Stimulated activated CD8-positive, alpha-beta memory T cell treated with anti-CD3 and anti-CD28 coated beads, Interleukin-7, amount 100 ng/mL, for 1 hour (primary cell): ENCODE measurements at places on chromosomes 3 and 15.

GRCh38 chr3:172608575-172608974, 85.3 kb upstream of the TNFSF10 start:
- no peak for DNase-seq

- DNase-seq = no peak
Measured at GRCh38 chr3:168624892-168625448, 529.2 kb upstream of the GOLIM4 start.

GRCh38 chr3:99532246-99532645, 106.1 kb upstream of the COL8A1 start:
- no peak for DNase-seq

DNA sequence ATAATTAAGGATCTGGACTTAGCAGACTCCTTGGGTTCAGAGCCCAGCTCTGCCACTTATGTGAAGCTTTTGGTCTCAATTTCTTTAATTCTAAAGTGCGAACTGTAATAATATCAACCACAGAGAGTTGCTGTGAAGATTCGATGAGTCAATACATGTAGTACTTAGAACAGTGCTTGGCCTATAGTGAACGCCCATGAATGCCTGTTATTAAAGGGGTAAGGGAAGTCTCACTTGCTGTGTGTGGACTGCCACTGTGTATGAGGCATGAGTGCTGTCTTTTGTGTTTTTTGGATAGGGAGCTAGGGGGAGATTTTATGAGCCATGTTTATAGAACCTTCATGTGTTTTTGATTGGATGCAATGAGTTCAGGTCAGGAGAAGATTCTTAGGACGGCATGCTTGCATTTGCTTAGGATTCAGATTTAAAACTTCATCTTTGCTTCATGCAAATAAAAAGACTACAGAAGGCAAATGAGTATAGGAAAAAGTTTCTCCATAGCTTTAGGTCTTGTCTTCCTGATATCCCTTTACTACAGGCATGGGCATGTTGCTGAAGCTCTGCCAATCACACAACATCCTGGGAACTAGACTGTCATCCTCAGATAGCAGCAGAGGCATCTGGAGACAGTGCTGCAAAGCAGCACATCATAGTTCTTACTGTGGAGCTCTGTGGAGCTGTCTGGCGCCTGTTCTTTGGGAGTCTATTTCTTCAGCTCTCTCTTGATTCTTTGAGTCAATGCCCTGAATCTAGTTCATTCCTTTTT, 50.0 kb downstream of the PLS1 start:
- DNase-seq = no peak

DNA sequence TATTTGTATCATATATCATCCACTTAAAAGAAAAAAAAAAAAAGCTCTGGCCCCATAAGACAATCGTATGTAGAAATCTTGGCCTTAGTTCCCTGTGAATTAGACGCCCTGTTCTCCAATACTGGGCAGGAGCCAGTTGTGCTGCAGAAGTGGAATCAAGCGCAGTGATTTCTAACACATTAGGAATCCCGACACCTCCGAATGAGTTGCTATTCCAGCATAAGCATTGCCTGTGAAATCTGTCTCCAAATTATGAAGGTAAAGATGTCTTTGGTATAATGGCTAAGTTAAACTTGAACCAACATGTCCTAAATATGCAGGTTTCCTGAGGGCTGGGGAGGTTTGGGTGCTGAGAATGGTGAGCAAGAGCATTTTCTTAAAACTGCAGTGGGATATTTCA, 199.4 kb upstream of the ARRDC4 start:
- no peak for DNase-seq

DNA sequence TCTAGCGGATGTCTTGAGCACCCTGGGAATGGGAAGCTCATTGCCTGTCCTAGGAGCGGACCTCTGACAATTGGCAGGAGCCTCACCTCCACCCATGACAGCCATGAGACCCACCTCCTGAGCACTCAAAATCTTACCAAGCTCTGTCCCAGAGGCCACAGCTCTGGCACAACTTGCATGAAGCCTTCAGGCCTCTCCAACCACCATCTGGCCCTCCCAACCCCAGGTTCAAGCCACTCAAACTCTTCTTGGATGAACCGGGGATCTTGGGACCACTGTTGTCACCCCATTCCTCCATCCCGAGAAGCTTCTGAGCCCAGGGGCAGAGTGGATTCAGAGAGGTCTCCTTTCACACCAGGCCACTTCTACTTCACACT, 1.5 kb downstream of the VIPR1 start:
- DNase-seq = no peak

- DNase-seq = no peak
Measured at GRCh38 chr15:61033940-61034677, 195.0 kb downstream of the RORA start.

DNA sequence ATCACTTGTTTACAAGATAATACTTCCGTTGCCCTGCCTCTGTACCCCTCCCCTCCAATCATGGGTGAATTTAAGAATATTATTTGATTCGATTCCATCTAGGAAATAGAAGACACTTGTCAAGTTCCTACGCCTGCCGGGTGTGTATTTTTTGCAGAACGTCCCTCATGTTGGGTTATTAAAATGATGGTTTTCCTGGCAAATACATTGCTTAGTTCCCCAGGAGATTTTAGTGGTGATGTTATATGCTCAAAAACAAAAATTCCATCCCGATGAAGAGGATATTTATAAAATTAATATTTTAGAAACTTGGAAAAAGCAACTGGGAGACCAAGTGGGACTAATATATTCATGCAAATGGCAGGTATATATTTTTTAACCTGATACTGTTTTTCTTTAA, 548.4 kb downstream of the EDEM1 start:
- DNase-seq = no peak

DNA sequence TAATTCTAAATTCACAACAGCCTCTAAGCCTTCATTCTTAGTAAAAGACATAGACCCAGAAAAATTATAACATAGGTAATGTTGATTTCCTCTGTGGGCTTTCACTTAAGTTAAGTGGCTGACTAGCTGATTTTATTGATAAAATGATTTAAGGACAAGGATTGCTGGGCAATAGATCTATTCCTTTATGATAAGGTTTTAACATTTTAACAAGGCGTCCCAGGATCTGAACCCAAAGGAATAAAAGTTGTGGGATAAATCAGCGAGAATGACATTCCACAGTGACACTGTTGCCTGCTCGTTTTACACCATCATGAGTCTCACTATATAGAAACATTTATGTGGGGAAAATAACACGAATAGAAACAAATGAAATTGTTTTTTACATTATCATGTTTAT, 1151.0 kb downstream of the ZPLD1 start:
- no peak for DNase-seq

DNA sequence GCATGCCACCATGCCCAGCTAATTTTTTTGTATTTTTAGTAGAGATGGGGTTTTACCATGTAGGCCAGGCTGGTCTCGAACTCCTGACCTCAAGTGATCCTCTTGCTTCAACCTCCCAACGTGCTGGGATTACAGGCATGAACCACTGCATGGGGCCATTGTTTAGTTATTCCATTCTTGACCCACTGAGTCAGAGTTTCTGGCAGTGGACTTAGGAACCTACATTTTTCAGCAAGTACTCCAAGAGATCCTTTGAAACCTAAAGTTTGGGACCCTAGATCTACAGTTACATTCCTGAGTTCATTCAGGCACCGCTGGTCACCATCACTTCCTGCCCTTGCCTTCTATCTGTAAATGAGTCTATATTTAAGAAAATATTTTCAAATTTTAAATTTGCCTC, 1.4 kb upstream of the TNFSF10 start:
- no peak for DNase-seq

DNA sequence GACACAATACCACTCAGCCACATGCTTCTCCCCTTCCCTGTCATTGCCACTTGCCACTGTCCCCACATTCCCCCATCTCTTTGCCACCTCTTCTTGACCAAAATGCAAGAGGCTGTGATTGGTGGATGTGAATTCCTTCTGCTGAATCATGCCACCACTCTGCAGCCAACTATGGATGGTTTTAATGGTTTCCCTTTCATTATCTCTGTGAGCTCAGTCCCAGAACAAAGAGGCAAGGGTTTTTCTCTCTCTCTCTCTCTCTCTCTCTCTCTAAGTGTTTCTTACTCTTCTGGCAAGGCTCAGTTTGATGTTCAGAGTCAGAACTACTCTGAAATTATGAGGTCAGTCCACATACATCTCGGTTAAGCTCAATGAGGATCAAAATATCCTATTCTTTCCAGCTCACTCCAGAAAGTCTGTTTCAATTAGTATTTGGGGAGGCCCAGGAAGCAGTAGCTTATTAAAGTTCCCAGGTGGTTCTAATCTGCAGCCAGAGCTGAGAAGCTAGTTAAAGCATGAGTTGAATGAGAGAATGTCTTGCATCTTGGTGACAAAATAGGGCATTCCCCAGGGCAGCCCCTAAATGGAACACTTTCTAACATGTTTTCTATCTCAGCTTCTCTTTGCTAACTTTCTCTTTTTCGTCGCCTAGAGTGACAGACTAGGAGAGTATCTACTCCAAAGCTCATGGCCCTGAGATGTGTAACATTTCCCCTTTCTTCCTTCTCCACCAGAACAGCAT, 8.5 kb upstream of the ILDR1 start:
- no peak for DNase-seq

GRCh38 chr3:14633819-14634424, 17.6 kb upstream of the CCDC174 start:
- DNase-seq = peak; percentile 36

- no peak for DNase-seq
Measured at GRCh38 chr3:194187233-194187944, 51.4 kb downstream of the HES1 start.

DNA sequence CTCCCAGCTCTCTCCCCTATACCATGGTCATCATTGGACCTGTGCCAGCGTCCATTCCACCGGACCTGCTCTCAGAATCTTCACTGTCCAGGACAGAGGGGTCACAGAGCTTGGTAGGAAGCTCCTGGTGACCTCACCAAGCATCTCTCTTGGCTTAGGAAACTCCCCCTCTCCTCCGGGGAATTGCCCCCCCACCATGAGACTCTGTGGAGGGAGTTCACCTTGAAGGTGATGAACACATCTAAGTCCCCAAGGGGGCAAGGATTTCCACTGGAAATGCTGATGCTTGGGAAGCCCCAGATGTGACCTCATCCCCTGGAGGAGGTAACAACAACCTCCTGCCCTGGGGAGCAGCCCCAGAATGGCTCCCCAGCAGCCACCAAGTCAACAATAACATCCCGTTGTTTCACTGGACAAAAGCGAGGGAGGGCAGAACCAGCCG, 3.2 kb downstream of the SEMA7A start:
- no peak for DNase-seq

DNA sequence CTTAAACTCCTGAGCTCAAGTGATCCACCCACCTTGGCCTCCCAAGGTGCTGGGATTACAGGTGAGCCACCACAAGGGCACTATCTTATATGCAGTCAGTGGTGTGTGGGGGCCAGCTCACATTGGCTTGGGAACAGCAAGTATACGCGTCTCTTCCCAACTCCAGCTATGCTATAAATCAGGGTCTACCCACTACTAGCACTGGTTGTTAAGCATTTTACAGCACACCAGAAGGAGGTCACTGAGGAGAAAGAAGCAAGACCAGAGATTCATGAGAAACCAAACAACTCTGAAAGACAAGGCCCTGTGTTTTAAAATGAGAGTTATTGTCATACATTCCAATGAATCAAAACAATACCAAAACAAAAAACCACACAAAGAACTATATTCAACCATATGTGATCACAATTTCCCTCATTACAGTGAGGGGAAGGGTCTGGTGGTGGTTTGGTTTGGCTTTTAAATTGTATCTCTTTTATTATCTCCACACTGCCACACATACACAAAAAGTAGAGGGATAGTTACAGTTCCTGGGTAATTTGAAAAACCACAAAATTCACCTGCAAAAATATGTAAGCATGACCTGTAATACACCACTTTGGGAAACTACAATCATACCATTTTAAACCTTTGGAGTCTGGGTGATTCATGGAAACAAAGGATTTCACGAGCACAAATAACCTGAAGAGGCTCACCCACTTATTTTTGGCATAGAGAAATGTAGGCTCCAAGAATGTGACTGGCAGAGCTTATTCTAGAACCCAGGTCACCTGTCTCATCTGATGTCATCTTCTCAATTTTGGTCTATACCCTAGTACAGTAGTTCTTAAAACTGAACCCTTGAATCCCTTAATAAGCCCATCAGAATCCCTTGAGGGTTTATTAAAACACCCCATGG, 5.2 kb downstream of the MAGI1 start:
- no peak for DNase-seq

GRCh38 chr3:196688349-196688748, 23.7 kb downstream of the CEP19 start:
- DNase-seq = no peak

DNA sequence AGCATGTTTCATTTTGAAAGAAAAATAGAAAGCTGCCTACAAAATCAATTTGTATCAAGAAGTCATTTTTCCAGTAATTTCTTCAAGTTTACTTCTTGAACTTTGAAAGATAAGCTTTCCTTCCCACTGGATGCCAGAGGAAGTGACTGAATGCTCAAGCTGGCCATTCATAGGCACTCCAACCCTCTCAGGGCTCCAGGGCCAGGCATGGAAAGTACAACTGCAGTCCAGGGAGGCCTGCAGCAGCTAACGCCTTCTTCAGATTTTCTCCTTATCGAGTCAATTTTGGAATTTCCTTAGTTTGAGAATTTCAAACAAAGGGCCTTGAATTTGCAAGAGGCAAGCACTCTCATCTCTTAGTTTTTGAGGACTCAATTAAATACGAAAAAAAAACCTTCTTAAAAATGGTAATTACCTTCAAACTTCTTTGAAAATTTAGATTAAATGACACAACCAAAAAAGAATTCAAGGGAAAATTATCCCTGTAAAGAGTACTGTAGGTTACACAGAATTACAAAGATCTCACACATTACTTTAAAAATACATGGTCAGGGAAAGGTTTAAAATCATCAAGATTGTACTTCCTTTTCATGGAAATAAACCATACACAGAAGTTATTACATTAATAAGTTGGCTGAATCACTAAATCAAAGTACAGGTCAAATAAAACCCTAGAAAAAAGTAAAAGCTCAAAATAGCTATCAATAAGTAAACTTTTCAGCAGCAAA, 2.5 kb downstream of the UBP1 start:
- no peak for DNase-seq

DNA sequence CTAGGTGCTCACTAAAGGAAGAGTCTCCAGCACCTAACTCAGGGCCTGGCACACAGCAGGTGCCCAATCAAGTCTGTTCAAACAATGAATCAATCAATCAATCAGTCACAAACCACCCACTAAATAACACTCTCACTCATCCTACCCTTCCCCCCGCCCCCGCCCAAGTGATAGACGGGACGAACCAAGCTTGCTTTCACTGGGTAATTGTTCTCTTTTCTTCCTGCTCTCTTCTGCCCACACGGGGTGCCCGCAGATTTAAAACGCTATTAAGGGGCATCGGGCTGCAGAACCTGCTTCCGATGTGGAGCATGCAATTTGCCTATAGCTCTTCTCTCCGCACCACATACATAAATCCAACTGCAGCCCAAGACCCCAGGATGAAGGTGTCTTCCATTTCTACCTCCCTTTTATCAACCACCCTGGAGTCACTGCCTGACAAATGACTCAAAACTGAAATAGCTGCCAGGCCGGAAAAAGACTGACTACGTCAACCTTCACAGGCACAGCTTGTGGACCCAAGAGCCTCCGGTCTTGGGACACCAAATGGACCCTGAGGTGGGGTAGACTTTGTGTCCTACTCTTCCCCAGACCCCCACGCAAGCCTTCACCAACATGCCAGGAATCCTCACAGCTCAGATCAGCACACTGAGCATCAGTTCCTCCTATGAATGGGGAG, 1.7 kb downstream of the KLHL25 start:
- no peak for DNase-seq
